ENCODE measurements at places on chromosomes 5 and 9.

GRCh38 chr9:76911971-76912370 lies 6.1 kb upstream of the PRUNE2 start:
- DNase-seq: no peak

DNA sequence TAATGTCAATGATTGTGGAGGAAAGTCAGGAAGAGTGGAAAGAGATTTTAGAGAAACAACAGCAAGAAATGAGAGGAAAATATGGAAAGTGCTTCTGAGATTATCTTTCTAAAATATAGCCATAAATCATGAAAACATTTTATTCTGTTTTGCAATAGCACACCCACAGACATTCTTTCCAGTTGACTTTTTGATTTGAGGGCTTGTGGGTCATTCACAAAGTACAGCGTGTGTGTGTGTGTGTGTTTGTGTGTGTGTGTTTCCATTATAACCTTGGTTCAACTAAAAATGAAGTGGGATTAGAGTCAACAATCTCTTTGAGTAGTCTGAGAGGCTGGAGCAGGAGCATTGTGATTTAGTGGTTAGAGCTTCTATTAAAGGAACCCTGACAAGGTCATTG lies 116.6 kb upstream of the GAS1 start:
- no peak for DNase-seq

GRCh38 chr9:100430286-100430940 lies 3.5 kb downstream of the MSANTD3 start:
- DNase-seq: no peak

DNA sequence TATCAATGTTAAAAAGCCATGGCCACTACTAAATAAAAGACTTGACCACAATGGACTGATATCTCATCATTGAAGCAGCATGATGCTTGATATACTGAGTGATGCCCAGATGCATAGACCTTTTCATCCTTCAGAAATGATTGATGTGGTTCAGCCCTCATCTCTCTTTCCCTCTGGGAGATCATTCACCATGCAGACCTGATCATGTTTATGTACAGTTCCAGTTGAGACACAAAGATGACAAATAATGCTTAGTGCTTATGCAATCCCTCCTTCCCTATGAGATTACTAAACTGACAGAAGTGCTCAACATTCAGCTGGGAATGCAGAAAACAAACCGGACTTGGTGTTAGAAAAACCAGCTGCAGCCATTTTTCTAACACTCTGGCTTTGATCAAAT lies 91.9 kb upstream of the TLR4 start:
- no peak for DNase-seq

DNA sequence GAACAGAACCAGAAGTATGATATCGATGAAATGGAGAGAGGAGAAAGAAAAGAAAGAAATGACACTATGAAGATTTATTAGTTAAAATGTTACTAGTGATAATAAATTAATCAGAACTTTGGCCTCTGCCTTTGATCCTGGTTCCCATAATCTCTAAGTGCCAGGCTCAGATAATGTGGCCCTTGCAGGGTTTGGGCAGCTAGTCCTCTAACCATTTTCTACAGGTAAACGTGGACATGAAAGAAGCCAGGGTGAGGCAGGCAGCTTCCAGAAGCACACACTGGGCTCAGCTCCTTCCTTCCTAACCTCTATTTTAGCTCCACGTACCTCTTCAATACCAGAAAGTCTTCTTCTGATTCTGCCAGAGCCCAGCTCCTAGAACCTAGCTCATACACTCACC lies 30.6 kb downstream of the SYK start:
- no peak for DNase-seq

- no peak for DNase-seq
These were observed 136.6 kb downstream of the PIK3R1 start for GRCh38 chr5:68352166-68352565.

GRCh38 chr9:21357479-21358460 lies 7.1 kb upstream of the IFNA6 start:
- no peak for DNase-seq

DNA sequence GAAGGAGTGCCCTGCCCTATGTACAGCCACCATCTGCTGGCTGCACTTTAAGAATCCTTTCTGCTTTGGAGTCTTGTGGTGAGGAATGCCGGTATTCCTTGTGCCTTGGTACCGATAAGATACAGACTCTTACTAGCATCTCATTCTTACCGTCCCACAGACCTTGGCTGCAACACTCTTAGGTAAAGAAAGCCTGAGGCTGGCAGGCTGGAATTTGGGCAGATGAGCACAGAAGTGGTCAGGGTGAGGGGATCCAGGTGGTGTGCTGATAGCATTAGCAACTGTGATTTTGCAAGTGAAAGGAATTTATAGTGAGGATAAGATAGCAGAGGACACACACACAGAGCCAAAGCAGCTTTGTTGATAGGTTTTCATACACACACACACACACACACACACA lies 198.1 kb downstream of the ENC1 start:
- DNase-seq: no peak

GRCh38 chr5:151947931-151948608 lies 23.4 kb upstream of the GLRA1 start:
- DNase-seq: no peak
